Erythroblast (primary cell): ENCODE measurements at places on chromosomes 5 and 9.

DNA sequence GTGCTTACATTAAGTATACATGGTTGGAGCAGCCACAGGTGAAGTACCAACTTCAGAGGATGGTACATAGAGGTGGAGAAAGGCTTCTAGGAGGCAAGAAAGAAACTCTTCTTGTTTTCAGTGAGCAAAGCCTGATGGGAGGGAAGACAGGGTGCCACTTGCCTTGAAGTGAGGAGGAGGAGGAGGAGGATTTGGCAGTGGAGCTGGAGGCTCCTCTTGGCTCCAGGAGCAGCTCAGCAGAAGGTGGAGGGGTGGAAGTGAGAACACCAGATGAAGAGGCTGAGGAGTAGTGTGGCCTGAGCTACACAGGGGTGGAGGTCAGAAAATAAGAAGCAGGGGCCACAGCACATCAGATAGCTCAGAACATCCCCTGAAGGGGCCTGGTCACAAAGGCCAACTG, 91.1 kb upstream of the SHISAL2B start:
- DNase-seq = no peak

DNA sequence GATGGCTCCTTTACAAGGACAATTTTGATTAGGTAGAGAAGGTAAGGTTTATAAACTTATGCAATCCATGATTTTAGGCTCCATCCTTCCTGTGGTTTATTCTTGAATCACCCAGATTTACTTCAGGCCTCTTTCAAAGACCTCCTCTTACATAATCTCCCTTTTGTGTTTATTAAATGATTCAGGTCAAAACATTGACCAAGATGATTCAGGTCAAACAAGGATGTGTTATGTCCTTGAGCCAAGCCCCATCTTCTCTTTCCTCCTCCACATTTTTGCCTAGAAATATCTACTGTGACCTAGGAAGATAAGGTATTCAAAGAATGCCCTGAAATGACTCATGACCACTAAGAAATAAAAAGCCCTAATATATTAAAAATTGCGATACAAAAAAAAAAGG, 31.8 kb upstream of the TLR4 start:
- DNase-seq = no peak

DNA sequence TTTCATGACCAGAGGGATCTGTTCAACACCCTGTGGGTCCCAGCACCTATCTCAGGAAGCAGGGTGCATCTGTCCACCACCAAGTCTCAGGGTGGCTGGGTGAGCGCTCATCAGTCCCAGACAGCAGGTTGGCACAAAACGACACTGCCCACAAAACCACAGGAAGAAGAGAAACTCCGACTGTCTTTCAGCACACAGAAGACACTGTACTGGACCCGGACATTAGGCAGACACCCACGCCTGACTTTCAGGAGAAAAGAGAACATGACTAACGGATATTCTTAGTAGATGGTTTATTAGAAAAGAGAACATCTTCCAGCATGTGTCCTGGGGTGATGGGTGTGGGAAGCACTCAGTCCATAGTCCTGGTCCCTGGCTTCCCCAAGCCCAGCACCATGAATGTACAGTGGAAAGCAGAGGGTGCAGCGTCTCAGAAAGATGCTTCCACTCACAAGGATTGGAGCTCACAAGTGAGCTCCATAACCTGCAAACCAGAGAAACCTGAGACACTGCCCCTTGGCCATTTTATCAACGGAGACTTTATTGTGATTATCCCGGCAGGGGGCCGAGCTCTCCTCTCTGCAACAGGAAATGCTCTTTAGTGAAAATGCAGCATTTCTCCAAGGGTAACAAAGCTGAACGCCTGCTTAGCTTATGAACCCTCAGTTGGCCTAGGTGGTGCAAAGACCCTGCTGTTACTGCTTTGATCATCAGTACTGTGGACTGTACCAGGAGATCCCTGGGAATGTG, 35.8 kb upstream of the LCP2 start:
- DNase-seq = peak; percentile 46

- no peak for DNase-seq
Observed at GRCh38 chr5:135137146-135137915, 103.3 kb upstream of the PITX1 start.

DNA sequence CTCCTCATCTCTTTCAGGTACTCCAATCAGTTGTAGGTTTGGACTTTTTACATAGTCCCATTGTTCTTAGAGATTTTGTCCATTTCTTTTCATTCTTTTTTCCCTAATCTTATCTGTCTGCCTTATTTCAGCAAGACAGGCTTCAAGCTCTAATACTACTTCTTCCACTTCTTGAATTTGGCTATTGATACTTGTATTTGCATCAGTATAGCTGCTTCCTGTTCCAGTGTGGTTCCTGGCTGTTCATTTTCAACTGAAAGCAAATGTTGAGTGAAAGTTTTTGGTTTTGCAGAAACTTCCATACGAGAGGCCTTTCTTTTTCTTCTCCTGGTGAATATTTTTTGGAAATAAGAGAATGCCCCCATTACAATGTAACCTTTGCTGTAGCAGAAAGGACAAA, 12.0 kb upstream of the IFNA1 start:
- DNase-seq = no peak

DNA sequence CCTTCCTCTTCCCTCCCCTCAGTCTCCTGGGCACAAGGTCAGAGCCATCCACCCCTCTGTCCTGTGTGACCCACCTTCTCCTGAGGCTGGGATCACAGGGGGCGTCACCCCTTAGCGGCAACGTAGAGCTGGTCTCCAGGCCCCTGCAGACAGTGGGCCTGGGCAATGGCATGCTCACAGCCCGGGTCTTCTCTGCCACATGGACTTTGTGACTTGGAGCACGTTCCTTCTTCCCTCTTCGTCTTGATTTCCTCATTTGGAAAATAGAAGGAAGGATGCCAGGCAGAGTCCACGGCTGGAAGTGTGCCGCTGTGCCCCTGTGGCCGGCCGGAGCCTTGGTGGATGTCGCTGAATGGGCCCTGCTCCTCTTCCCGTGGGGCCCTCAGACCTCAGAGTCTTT, 10.0 kb downstream of the RXRA start:
- no peak for DNase-seq

DNA sequence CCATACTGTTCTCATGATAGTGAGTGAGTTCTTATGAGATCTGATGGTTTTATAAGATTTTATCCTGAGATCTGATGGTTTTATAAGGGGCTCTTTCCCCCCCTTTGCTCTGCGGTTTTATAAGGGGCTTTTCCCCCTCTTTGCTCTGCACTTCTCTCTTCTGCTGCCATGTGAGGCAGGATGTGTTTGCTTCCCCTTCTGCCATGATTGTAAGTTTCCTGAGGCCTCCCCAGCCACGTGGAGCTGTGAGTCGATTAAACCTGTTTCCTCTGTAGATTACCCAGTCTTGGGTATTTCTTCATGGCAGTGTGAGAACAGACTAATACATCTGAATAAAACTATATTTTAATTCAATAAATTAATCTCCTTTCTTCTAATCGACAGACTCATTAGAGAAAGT, 64.9 kb upstream of the ZSWIM6 start:
- no peak for DNase-seq

GRCh38 chr5:132298298-132299212, 4.4 kb downstream of the SLC22A4 start:
- peak; percentile 21 for DNase-seq

DNA sequence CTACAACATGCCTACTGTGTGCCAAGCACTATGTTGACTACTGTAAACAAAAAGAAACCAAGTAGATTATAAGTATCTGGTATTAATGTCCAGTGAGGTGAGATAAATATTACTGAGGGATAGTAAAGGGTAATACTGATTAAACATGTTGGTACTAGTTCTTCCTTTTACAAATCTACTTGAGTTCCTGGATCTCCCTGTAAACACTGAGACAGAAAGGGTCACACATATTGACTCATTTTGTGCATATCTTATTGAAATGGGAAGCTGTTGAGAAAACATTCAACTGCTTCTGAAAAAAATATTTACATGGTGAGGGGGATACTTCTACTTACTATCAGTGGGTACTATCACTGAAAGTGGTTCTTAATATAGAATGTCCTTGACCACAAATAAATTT, 24.3 kb downstream of the EFNA5 start:
- no peak for DNase-seq

DNA sequence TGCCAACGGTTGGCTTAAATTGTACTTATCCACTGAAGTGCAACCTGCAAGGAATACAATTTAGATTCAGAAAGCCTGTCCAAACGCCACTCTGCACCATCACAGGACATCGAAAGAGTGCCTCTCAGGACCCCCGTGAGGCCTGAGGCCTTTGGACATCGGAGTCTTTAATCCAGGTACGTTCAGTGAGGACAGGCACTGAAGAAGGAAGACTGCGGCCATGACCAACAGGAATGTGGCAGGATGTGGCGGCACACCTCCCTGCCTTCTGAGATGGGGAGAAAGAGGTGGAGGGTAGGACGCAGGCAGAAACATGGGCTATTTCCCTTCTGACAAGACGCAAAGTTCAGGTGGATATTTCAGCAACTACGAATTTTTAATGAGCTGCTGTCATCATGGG, 205.8 kb downstream of the FANCC start:
- no peak for DNase-seq

DNA sequence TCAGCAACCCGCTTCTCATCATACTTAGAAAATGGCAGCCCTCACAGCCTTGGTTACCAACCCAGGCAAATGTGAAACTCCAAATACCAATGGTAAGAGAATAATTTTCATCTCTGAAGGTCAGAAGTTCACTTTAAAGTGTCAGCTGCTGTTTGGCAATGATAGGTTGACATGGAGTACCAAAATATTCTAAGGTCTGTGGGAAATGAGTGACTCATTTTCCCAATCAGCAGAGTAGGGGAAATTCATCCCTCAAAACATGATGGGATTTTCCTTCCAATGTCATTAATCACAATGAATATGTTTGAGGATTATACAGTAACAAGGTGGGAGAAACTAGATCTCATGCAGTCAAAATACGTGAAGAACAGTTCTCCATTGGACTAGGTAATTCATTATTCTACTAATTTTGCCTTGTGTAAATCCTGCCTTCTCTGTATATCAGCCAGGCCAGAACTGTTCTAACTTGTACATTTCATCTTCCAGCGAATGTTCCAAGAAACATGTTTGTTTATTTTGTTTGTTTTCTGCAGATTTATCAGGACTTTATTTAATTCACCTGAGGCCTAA, 53.1 kb upstream of the ERBIN start:
- no peak for DNase-seq

DNA sequence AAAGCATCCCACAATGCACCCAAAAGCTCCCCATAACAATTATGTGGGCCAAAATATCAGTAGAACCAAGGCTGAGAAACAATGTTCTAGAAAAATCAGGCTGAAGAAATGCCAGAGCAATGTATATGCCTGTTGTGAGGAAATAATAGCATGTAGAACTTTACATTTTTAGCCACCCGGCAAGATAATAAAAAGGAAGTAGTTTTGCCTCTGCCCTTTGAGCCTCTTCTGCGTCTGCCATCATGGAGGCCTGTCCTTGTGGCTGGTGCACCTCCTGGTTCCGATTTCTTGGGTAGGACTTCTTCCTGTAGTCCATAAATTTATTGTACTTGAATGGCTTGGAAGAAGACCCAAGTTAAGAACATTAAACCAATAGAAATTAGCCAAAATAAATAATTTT, 38.9 kb upstream of the TNFAIP8 start:
- no peak for DNase-seq

GRCh38 chr9:133186736-133187135, 22.3 kb downstream of the OBP2B start:
- no peak for DNase-seq

DNA sequence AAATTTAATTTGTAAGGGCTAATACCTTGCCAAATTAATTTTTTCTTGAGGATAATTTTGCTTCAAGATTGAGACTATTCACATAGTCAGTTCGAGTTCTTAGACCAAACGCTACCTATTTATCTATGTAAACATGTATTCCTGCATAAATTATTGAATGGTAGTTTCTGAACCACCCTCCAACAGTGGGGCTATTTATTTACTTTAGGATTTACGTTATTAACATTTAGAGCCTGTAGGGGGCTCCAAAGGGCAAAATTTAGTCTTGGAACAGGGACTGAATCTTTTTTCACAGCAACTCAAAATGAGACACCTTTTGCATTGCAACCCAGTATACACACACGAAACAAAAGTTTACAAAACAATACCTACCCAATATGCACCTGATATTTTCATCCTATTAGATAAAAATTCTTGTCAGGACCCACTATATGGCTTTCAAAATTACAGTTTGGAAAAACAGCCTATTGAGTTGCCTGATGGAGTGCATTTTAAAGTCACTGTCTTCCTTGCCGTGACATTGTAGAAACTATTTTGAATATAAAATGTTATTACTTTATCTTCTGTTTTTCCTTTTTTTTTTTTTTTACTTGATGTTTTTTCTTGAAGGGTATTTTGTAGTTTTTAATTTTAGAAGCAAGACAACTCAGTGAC, 47.1 kb upstream of the POU4F3 start:
- peak; percentile 67 for DNase-seq
